8988T (cell line): ENCODE measurements at places on chromosomes 1 and 21.

GRCh38 chr1:55986003-55986402, 593.4 kb downstream of the PLPP3 start:
- DNase-seq: no peak

DNA sequence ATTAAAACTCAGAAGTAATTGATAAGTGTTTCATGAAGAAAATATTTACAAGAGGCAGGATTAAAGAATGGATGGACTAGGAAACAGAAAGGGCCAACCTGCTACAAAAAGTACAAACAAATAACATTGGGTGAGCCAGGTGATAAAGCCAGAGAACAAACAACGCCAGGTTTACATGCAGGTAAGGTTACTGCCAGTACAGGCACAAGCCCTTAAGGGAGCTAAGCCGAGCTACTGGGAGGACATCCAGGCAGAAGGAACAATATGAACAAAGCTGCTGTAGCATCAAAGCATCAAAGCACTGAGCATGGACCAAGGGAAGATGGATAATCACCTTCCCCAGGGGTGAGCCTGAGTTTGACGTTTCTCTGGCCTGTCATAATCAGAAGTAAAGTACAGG, 380.7 kb downstream of the SEC16B start:
- DNase-seq: no peak

DNA sequence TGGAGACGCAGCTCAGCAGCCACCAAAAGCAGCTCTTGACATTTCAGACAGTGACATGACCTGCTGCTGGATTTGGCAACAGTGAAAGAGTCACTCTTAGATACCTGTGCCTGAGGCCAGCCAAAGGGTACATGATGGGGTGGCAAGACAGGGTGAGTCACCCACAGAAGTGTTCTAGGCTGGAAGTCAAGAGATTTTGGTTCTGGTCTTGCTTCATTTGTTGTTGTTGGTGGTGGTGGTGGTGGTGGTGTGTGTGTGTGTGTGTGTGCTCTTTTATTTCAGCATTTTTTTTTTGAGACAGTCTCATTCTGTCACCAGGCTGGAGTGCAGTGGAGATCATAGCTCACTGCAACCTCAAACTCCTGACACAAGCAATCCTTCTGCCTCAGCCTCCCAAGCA, 25.8 kb downstream of the SHISAL2A start:
- no peak for DNase-seq

DNA sequence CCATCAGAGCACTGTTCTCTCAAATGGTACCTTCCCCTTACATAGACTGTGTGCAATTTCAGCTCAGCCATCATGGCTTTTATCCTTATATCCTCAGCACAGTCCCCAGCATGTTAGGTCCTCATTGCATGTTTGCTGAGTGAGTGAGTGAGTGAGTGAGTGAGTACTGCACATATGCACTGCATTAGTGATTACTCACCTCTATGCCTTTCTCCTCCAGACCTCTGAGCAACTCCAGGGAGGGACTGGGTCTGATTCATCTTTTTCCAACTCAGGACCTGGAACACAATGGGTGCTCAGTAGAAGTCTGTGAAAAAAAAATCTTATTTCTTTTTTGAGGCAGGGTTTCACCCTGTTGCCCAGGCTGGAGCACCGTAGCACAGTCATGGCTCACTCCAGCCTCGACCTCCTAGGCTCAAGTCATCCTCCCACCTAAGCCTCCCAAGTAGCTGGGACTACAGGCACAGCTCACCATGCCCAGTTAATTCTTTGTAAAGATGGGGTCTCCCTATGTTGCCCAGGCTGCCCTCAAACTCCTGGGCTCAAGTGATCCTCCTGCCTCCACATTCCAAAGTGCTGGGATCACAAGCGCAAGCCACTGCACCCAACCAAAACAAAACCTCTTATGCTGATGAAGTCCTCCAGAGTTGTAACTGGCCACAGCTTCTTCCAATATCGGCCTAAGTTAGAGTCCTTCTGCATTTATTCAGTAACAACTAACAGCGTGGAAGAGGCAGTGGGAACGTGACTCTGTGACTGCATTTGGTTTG, 23.7 kb downstream of the RNU5D-1 start:
- DNase-seq: no peak

GRCh38 chr1:40341491-40342380, 24.6 kb upstream of the COL9A2 start:
- DNase-seq: no peak

DNA sequence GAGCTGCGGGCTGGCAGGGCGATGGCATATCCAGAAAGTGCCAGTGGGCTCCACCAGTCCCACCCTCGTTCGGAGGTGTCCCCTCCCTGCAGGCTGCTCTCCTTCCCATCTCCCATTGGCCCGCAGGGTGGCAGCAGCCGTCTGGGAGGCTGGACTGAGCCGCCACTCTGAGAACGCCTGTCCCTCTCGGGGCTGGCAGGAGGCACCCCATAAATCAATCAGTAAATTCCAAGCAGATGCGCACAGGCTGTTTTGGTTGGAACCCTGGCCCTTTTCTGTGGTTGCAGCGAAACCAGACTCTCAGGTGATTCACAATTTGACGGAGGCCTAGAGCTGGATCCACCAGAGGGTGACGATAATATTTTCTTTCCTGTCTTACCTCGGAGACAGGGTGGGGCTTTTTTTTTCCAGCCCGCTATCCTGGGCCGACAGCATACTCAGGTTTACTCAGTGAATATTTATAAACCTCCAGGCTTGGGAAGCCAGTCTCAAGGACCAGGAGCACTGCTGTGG, 99.7 kb downstream of the GLIS1 start:
- DNase-seq: no peak

- DNase-seq: no peak
Measured at GRCh38 chr21:33993286-33994231, 78.0 kb upstream of the ATP5PO start.

DNA sequence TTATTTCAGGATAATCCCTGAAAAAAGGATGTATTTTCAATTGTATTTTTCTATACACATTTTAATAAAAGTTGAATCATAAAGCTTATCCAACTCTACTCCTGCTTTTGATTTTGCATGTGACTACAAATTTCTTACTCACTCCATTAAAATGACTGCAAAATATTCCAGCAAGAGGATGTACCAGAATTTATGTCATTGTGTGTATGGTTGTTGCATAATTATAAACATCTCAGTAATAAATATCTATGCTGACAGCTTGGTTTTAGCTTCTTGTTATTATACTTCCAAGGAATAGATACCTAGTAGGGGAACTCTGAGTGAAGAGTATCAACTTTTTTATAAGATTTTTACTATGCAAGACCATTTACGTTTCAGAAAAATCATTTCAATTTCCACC, 463.2 kb upstream of the RUNX1 start:
- no peak for DNase-seq

DNA sequence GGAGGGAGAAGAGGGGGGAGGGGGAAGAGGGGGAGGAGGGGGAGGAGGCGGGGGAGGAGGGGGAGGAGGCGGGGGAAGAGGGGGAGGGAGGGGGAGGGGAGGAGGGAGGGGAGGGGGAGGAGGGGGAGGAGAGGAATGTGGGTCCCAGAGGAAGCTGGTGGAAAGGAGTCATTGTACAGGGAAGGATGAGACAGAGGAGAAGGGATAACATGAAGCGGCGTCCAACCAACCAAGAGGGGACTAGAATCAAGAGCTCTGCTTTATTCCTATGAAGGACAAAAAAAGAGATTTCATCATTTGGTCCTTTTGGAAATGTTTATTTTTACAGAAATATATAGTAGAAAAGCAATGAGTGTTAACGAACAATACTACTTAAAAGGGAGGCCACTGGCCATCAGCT, 24.5 kb downstream of the COA6 start:
- DNase-seq: no peak

DNA sequence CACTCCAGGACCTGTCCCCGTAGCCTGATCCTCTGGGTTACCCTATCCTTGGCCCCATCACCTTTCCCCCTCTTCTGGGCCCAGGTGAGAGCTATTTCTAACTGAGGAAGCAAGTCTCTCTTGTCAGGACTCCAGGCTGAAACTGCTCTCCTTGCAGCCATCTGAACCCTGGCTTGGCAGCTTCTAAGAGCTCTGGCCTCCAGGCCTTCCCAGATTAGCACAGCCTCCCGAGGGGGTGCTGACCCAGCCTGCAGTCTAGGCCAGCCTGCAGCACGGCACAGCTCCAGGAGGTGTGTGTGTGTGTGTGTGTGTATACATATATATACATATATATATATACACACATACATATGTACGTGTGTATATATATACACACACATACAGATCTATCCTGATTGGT, 17.4 kb downstream of the CACNA1S start:
- DNase-seq: no peak

DNA sequence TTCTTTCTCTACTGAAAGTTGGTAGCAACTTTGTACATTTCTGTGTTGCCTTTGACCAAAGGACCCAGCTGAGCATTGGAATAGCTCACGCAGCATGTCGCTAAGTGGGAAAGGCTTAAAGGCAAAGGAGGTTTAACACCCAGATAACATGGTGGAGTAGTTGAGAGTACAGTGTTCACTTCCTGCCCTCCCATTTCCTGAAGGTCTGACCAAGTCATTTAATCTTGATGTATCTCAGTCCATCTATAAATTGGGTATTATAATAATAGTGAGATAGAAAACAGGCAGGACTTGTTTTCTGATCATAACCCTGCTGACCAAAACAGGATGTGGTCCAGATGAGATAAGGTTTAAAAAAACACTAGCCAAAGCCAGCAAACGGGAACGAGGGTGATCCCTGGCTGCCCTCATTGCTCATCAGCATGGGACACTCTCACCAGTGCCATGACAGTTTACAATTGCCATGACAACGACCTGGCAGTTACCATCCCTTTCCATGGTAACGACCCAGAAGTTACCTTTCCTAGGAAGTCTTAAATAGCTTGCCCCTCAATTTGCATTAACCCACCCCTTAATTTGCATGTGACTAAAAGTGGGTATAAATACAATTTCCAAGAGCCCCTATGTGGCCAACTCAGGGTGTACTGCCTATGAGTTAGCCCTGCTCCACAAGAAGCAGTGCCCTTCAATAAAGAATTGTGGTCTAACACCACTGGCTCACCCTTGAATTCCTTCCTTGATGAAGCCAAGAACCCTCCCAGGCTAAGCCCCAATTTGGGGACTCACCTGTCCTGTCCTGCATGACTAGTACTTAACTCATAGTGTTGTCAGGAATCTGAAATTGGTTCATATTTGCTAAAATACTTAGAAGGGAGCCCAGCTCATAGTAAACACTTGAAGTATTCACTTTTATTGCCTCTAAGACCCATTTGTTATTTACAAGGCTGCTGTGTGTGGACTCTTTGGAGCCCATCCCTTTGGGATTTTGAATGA, 28.4 kb upstream of the FHAD1 start:
- DNase-seq: no peak

DNA sequence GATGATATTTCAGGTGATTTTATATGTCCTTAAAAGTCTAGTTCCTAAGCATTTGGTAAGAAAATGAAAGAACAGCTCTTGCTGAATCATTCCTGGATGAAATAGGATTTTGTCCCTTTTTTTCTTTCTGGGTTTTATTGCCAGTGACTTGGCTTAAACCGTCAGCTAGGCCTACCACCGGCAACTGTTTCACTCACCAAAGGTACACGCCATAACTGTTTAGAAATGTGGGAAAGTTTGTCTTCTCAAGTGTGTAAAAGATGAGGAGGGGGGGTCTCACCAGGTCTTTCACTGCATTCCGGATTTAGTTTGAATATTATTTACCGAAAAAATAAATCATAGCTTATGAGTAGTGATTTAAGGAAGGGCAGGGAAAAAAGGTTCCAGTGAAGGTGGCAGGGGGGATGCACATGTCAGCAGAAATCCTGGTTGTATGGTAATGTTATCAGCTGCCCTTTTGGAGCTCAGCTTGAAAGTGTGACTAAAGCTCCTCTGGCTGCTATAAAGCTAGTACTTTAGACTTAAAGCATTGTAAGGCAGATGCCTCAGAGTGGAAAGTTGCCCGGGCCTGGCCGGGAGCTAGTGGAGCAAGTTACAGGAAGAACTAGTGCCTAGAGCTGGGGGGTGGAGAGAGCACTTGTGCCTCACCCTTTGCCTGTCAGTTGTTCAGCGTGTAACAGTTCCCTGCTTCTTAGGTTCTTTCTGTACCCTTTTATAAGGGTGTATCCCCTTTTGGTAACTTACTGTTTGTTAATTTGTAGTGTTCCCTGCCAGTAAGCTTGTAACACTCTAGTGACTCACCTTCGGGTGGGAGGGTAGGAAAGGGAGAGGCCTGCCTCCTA, 3.1 kb downstream of the ATP1A1 start:
- no peak for DNase-seq

- DNase-seq: no peak
Measured at GRCh38 chr1:193326296-193326695, 139.9 kb upstream of the B3GALT2 start.

DNA sequence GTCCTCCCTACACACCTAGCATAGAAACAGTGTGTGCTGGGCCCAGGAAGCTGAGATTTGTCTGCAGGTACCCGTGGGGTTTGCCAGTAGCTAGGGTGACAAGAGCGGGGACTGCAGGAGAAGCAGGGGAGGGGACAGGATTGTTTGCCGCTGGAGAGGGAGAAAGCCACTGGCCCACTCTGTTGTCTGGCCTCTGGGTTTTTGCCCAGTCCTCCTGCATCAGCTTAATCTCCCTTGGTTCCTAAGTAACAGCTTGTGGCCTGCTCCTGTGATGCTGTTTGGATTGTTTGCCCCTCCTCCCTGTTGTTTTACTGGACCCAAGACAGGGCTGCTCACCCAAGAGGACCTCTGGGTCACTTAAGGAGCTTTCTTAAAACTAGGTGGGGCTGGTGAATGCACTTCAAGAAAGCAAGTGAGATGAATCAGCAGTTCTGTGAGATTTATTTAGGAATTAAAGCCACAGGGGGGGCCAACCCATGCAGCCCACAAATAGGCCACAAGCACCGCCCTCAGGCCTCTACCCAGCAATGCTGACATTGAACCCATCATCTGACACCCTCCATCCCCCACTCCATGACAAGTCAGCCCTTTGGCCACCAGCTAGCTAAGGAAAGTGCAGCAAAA, 142.8 kb downstream of the ZZZ3 start:
- no peak for DNase-seq

- DNase-seq: no peak
Measured at GRCh38 chr1:17687145-17687544, 68.0 kb upstream of the ACTL8 start.

DNA sequence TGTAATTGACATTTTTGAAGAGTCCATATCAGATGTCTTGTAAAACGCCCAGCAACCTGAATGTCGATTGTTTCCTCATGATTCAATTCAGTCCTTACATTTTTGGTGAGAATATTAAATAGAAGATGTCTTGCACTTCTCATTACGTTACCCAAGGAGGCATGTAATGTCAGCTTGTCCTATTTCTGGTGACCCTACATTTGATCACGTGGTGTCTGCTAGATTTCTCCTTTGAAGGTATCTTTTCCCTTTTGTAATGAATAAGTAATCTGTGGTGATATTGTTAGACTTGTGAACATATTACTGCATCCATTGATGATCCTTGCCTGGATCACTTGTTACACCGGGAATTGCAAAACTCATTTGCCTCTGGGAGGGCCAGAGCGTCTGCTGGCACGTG, 87.6 kb upstream of the DISP3 start:
- no peak for DNase-seq

DNA sequence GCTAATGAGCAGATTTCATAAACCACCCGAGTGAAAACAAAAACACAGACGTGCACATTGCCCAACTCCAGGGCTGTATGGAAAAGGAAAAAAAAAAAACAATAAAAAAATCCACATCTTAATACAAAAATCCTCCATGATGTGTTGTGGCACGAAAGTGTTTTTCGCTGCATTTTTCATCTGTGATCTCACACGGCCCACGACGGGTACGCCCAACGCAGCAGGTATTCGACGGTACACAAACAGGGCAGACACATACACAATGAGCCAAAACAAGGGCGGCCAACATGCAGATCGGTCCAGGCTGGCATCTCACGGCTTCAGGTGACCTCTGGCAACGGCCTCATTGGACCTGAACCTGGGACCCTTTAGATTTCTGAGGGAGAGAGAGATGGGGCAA, 31.1 kb downstream of the CASZ1 start:
- DNase-seq: no peak

- no peak for DNase-seq
Measured at GRCh38 chr1:86430376-86430775, 6.4 kb downstream of the CLCA2 start.
